GM23338 (cell line): ENCODE measurements at places on chromosomes 12 and 14. TPM values are rescaled to one million over a fixed set of nuclear protein-coding genes. Genes with fewer than 3 reads are reported as not detected.

Gene ANKRD33
- total RNA-seq = 0.27 and 1.7 TPM in 2 replicates

Gene INHBE
- 19.4 and 29.0 TPM in 2 replicates for total RNA-seq

Gene CDCA3
- 37.2 and 47.4 TPM in 2 replicates for total RNA-seq

Gene BMAL2
- total RNA-seq = 15.9 and 18.2 TPM in 2 replicates

Gene TBX3
- 0.24 and 0.35 TPM in 2 replicates for total RNA-seq

Gene PTPN21
- total RNA-seq = 5.2 and 5.6 TPM in 2 replicates

Gene CCDC91
- total RNA-seq = 17.0 and 24.7 TPM in 2 replicates

Gene ZFHX2
- total RNA-seq = 9.9 and 11.6 TPM in 2 replicates

Gene PLEKHD1
- total RNA-seq = 0.28 and 0.35 TPM in 2 replicates

Gene SDR39U1
- total RNA-seq = 9.0 and 22.9 TPM in 2 replicates

Gene KRT79
- total RNA-seq = 0.21 TPM in 1 of 2 replicates, not detected in the other

Gene VDR
- total RNA-seq = 1.1 and 1.4 TPM in 2 replicates

Gene MMP14
- 48.9 and 56.4 TPM in 2 replicates for total RNA-seq

Gene COCH
- 20.6 and 23.3 TPM in 2 replicates for total RNA-seq

Gene SERPINA12
- total RNA-seq = not detected in 2 replicates

Gene AKAP3
- 1.9 and 3.2 TPM in 2 replicates for total RNA-seq

Gene TMEM179
- 4.8 and 5.0 TPM in 2 replicates for total RNA-seq

Gene SPIC
- total RNA-seq = not detected in 2 replicates

Gene PTCSC3
- not detected in 2 replicates for total RNA-seq

Gene MYO1A
- total RNA-seq = not detected in 2 replicates

Gene KRT80
- not detected in 2 replicates for total RNA-seq

Gene NFATC4
- 20.7 and 26.6 TPM in 2 replicates for total RNA-seq

Gene HPD
- not detected in 2 replicates for total RNA-seq

Gene USP5
- total RNA-seq = 97.2 and 109 TPM in 2 replicates

Gene SYT1
- total RNA-seq = 37.9 and 48.7 TPM in 2 replicates

Gene SLC6A13
- 0.27 TPM in 1 of 2 replicates, not detected in the other for total RNA-seq

Gene KLRC3
- not detected in 2 replicates for total RNA-seq

Gene TEX22
- total RNA-seq = 0.21 and 0.54 TPM in 2 replicates

Gene EXOC3L4
- total RNA-seq = not detected in 2 replicates

Gene IL22
- not detected in 2 replicates for total RNA-seq

Gene TMEM119
- total RNA-seq = 0.07 and 0.35 TPM in 2 replicates

Gene MDGA2
- total RNA-seq = 1.2 and 1.7 TPM in 2 replicates

Gene WNT1
- not detected in 2 replicates for total RNA-seq

Gene SERPINA3
- not detected in 2 replicates for total RNA-seq

Gene LTBP2
- 0.49 and 2.1 TPM in 2 replicates for total RNA-seq

Gene A2M
- total RNA-seq = not detected in 2 replicates

Gene BEGAIN
- 2.4 and 6.6 TPM in 2 replicates for total RNA-seq

Gene CIROP
- total RNA-seq = not detected in 2 replicates

Gene CMA1
- not detected in 2 replicates for total RNA-seq

Gene PDZRN4
- total RNA-seq = 0.90 TPM in 1 of 2 replicates, not detected in the other

Gene OR6C76
- total RNA-seq = not detected in 2 replicates

Gene ARHGEF40
- 38.6 and 44.6 TPM in 2 replicates for total RNA-seq

Gene HOXC6
- not detected in 2 replicates for total RNA-seq

Gene SLC8A3
- 1.9 and 2.0 TPM in 2 replicates for total RNA-seq

Gene ADCY6
- 11.8 and 16.5 TPM in 2 replicates for total RNA-seq

Gene TRPV4
- 1.0 and 1.1 TPM in 2 replicates for total RNA-seq

Gene MMP19
- total RNA-seq = 0.08 and 1.4 TPM in 2 replicates

Gene CFAP251
- total RNA-seq = 1.6 and 2.5 TPM in 2 replicates

Gene CLEC2B
- total RNA-seq = not detected in 2 replicates

Gene TMEM19
- 14.1 and 21.0 TPM in 2 replicates for total RNA-seq

Gene MGST1
- 297 and 354 TPM in 2 replicates for total RNA-seq

Gene P2RX2
- total RNA-seq = 1.7 and 3.0 TPM in 2 replicates

Gene TMTC1
- 19.7 and 24.3 TPM in 2 replicates for total RNA-seq

Gene FSCB
- total RNA-seq = 0.07 and 0.12 TPM in 2 replicates

Gene CD27
- total RNA-seq = not detected in 2 replicates

Gene MMP17
- total RNA-seq = 26.8 and 48.5 TPM in 2 replicates
